EH (cell line): ENCODE measurements at places on chromosomes 6 and 20.

DNA sequence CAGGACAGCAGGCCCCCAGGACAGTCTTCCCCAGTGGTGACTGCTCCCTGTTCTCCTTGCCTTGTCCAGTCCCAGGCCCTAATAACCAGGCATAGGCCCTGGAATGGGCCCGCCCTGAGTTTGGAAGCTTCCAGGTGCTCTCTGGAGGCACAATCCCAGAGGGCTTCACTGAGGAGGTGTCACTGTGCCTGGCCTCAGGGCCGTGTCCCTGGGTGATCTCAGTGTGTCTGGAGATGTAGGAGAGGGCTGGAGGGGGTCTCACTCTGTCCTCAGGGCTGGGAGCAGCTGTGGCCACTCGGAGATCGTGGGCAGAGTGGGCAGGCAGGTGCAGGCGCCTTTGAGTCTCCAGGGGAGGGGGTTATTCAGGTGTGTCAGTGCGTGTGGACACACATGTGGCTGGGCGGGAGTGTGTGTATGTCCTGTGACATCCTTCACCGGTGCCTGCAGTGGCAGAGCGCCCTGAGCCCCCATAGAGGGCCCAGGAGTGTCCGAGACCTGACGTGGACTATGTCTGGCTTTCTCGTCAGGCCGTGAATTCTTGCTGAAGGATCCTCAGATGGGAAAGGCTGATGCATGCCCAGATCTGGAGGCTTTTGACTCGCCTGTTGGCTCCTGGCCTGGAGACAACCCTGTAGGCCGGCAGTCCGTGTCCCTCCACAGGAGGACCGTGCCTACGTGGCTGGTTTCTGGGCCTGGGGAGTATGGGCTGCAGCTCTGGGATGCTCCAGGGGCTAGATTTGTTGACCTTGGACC is 5.5 kb upstream of the NPBWR2 start:
- no peak for DNase-seq

- DNase-seq: no peak
Measured at GRCh38 chr6:136208783-136209182, 41.3 kb downstream of the MTFR2 start.

DNA sequence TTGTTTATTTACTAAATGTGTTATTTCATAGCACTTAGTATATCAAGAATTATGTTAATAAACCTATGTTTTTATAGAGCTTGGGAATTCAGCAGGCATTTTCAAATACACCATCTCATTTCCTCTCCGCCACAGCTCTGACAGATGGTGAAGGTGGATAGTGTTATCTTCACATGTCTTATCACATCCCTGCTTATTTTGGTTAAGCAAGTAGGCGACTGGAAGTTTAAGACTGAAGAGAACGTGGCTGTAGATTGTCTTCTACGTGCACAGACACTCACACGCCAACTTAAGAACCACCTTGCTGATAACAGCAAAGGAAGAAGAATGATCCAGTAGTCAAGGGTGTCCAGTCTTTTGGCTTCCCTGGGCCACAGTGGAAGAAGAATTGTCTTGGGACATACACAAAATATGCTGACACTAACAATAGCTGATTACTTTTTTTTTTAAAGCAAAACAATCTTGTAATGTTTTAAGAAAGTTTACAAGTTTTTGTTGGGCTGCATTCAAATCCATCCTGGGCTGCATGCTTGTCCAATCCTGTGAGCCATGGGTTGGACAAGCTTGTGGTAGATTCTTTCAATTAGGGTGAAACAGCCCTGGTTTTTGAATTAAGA is 43.3 kb upstream of the SCGN start:
- no peak for DNase-seq

GRCh38 chr6:17120019-17120418 is 18.2 kb downstream of the STMND1 start:
- DNase-seq: no peak
